Suprapubic skin (tissue), 4 donors: ENCODE measurements at places on chromosomes 5 and 9.
A peak's percentile ranks its signal among the peaks of the same experiment; 100 is the strongest.

- DNase-seq = no peak
Observed at GRCh38 chr9:111668026-111668573, 6.7 kb downstream of the GNG10 start.

DNA sequence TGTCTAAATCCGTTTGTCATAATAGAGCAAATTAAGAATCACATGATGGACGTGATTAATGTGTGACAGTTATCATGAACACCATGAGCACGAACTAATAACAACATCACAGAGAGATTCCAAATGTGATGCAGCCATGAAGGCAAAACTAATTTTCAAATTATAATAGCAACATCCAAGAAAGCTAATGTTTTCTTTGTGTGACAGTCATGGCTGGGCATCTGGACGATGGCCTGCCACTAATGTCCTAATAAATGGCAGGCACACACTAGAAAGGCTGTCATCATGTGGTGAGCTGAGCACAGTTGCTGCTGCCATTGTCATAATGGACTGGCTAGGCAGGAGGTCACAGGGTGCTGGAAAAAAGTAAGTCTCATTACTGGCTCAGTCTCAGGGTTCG, 280.0 kb upstream of the EFNA5 start:
- no peak for DNase-seq

DNA sequence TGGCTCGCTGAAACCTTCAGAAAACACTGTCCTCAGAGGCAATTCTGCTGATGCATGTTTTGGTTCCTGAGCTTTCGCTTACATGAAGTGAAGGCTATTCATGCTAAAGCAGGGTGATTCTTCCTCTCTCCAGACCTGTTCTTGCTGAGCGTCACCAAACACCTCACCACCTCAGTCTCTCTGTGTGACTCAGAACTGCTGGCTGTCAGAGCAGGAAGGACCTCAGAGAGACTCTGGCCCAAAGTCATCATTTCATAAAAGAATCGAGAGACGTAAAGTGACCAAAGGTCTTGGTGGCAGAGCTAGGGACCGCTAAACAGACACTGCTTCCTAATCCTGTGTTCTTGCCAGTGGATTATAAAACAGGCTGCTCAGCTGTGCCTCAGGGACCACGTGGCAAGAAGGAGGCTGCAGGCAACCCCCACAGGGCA, 73.8 kb downstream of the LHFPL2 start:
- no peak for DNase-seq

GRCh38 chr5:147509710-147510651, at the start of gene DPYSL3:
Gene DPYSL3, minus strand, starts transcription at chr5:147510068. Its CDS starts 210 bp downstream, at chr5:147509858.
- DNase-seq = peak; percentile 88

DNA sequence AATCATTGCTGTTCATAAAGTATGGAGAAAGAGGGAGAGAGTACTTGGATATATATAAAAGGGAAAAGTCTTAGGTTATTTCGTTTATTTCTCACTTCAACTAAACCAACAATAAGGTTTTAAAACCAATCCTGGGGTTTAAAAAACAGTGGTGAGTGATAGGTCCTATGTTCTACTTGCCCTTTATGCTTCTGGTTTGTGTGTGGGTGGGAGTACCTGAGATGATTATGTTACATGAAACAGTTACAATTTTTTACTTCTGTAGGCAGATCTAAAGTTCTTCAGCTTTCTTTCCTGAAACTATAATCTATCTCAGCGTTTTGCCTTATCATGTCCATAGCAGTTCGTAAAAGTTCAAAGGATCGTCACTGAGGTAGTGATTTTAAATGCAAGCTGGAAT, 49.2 kb downstream of the STX17 start:
- DNase-seq = no peak

DNA sequence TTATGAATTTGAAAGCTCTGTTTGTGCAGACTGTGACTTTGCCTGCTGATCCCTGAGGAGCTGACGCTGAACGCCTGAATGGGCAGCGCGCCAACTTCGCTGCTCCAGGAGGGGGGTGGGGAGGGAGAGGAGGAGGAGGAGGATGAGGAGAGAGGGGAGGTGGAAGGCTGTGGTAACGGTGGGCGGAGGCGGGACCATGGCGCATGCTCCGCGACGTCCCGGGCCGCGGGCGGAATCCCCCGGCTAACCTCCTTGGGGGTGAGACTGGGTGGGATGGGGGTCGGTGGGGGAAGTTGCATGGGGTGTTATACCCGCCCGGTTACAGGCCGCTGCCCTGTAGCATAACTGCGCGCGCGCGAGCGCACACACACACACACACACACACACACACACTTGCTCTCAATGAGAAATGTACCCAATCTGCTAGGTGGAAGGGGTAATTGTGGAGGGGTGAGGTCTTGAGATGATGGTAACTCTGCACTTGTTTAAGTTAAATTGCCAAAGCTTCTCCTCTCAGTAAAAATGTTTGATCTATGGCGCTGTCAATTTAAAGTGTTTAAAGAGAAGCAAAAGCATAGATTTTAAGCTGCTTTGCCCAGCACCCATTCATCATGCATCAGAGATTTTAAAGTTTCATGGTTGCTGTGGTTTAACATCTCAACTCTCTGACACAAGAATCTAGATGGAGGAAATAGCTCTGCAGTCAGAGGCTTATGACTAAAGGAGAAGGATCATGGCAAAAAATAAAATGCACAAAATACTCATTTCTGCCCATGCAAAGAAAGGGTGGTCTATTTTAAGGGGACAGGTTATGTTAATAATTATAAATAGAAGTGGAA, 76.6 kb upstream of the TBCA start:
- no peak for DNase-seq

- DNase-seq = peak; percentile 79
Observed at GRCh38 chr5:1930880-1931603, 48.3 kb upstream of the IRX4 start.

- no peak for DNase-seq
Observed at GRCh38 chr9:29773676-29774075, 2200.4 kb upstream of the C9orf72 start.

DNA sequence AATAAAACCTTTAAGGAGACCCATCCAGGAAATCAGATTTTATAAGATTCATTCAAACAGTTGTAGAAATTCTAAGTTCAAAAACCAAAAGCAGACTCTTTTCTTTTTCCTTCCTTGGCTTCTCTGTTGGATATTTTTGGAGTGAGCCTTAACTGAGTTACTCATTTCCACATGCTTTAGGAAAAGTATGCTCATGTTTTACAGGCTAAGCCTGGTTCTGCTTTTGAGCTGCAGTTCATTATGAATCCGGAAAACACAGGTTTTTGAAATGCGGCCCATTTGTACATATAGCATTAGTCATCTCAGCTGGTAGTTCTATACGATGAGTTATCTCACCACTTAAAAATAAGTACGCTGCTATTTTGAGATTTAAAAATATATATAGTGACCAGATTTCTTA, 156.6 kb upstream of the DMRT1 start:
- DNase-seq = no peak

- DNase-seq = no peak
Observed at GRCh38 chr5:81182396-81183390, 50.4 kb upstream of the CKMT2 start.

DNA sequence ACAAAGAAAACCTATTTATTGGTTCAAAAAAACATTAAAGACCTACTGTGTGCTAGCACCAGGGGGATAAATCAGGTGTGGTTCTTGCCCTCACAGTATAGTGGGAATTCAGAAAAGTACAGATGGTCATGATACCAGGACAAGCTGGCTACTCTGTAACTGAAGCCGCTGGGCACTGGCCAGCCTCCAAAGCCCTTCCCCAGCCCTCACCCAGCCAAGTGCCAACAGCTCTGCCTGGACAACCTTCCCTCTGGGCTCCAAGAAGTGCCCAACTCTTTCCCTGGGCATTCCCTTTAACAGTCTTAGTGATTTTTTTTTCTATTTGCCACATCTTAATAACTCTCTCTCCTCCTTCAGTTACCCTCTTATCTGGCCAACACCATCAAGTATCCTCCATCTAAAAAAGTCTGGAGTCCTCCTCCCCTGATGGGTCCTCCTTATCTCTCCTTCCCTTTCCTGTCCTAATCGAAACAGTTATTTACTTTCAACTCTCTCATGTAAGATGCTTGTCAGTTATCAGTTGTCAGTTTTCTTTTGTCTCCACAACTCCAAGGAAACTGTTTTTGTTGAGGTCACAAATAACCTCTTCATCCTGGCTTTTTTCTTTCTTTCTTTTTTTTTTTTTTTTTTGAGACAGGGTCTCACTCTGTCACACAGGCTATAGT, 13.3 kb upstream of the SEPTIN8 start:
- DNase-seq = peak; percentile 21

DNA sequence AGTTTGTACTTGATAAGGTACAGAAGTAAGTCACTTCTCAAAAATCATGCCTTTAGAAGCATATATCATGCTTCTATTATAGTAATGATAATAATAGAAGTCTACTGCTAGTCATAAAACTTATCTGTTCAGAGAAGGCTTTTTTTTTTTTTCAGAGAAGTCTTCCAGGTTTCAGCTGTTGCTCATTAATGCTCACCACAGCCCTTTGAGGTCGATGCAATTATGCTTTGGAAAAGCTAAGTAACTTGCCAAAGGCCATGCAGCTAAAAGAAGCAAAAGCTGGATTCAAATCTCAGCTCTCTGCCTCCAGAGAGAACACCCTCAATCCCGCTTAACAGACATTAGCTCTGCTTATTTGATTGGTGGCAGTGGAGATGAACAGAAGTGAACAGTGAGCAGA, 150.8 kb downstream of the DOCK8 start:
- DNase-seq = no peak

DNA sequence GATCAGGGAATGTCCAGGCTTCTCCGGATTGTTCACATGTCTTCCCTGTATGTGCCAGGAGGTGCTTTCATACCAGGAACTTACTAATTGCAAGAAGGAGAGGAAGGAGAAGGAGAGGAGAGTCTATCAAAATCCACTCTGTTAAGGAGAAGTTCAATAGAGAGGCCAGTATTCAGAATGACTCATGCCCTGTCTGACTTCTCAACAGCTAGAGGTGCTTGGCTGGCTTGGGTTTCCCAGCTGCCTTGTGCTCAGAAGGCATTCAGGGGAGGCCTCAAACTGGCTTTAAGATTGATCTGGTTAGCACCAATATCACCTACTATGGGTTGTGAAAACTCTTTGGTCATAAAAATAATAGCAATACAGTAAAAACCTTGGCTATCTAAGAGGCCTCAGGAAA, 167.9 kb upstream of the GLRA1 start:
- DNase-seq = no peak

GRCh38 chr9:83520292-83520691, 17.9 kb downstream of the FRMD3 start:
- no peak for DNase-seq

- no peak for DNase-seq
Observed at GRCh38 chr5:45532826-45533624, 163.2 kb downstream of the HCN1 start.

GRCh38 chr9:12065050-12065449, 628.1 kb upstream of the TYRP1 start:
- no peak for DNase-seq

GRCh38 chr9:127518091-127518856, 67.0 kb downstream of the LRSAM1 start:
- DNase-seq = no peak

DNA sequence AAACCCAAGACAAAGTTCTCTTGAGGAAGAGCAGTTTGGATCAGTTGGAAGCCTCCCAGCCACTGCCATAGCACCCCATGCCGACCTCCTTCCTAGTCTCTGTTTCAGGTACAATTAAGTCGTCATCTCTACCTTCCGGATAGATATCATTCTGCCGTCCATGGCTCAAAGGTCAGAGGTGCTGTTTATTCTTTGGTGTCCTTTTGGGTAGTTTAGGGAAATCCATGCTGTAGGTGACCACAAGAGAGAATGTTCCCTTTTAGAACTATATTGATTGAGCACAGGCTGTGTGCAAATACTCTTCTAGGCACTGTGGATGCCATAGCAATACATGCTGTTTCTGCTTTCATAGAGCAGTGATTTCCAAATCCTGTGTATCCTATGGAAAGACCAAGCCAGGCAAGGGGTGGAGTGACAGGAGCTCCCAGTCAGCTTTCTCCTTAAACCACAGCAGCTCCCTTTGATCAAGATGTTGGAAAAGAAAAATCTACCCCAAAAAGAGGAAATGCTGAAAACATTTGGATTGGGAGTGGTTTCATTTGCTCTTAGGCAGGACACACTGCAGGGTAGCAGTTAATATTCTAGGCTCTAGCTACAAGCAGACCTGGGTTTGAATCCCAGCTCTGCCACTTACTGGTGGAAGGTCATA, 127.9 kb downstream of the PALM2AKAP2 start:
- no peak for DNase-seq
